ENCODE measurements at places on chromosomes 1 and 21.

- no peak for DNase-seq
These were observed 14.1 kb upstream of the KCNN3 start for GRCh38 chr1:154883919-154884868.

- no peak for DNase-seq
These were observed 21.0 kb downstream of the RCC1 start for GRCh38 chr1:28526886-28527285.

DNA sequence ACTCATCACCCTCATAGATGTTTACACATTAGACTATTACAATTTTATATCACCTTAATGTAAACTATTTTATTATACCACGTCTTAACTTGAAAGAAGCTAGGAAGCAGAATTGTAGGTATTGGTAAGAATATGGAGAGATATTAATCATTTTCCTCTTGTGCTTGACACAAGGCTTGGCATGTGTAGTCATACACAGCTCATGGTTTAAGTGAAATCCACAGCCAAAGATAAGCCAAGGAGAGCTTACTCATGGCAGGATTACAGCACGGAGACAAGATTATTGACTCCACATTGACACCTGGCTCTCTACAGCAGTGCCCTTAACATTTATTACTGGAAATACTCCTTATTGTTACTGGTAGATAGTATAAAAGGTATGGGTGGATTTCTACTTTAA lies 68.4 kb upstream of the ADGRL4 start:
- no peak for DNase-seq

GRCh38 chr21:44919913-44920693 lies 596 bp downstream of the ITGB2 start:
- no peak for DNase-seq

GRCh38 chr1:248372394-248372793 lies 3.2 kb upstream of the OR2T6 start:
- DNase-seq: no peak

- no peak for DNase-seq
These were observed 9.1 kb downstream of the COL8A2 start for GRCh38 chr1:36115931-36116330.

- no peak for DNase-seq
These were observed 40.1 kb downstream of the AHDC1 start for GRCh38 chr1:27563591-27564471.

- DNase-seq: no peak
These were observed 251.1 kb upstream of the ADGRL2 start for GRCh38 chr1:81549588-81550127.

DNA sequence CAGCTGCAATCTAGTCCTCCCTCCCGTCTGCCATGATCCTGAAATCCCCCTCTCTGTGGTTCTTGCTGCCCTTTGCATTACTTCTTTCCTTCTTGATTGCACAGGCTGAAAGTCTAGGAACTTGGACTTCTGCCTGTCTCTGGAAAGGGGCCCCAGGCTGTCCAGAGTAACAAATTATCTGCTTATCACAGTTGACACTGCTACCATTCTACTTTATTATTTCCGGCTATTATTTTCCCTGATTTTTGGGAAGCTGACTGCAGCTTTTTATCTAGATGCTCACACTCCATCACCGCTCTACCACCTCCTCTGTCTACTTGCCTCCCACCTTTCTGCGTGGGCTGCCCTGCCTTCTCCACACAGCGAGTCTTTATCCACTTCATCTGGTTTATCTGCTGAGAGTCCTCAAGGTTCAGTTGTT lies 202.1 kb upstream of the PLXNA2 start:
- DNase-seq: no peak

DNA sequence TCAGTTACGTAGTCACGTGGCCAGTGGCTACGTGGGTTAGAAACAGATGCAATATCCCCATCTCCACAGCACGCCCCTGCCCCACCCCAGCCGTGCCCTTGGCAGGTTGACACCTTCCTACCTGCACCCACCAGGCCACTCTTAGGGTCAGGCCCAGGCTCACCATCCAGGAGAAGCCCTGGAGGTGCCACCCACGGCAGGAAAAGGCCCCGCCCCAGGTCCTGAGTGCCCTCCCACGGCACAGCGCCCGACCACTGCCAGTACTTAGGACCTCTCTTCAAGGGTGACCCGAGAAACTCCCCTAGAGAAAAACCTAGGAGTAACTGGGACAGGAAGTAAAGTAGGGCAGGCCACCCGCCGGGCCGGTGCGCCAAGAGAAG lies 1.5 kb downstream of the C1orf35 start:
- DNase-seq: no peak

- no peak for DNase-seq
These were observed 44.2 kb downstream of the RPAP2 start for GRCh38 chr1:92343061-92343460.

GRCh38 chr1:169091480-169091941 lies 15.0 kb upstream of the ATP1B1 start:
- no peak for DNase-seq

DNA sequence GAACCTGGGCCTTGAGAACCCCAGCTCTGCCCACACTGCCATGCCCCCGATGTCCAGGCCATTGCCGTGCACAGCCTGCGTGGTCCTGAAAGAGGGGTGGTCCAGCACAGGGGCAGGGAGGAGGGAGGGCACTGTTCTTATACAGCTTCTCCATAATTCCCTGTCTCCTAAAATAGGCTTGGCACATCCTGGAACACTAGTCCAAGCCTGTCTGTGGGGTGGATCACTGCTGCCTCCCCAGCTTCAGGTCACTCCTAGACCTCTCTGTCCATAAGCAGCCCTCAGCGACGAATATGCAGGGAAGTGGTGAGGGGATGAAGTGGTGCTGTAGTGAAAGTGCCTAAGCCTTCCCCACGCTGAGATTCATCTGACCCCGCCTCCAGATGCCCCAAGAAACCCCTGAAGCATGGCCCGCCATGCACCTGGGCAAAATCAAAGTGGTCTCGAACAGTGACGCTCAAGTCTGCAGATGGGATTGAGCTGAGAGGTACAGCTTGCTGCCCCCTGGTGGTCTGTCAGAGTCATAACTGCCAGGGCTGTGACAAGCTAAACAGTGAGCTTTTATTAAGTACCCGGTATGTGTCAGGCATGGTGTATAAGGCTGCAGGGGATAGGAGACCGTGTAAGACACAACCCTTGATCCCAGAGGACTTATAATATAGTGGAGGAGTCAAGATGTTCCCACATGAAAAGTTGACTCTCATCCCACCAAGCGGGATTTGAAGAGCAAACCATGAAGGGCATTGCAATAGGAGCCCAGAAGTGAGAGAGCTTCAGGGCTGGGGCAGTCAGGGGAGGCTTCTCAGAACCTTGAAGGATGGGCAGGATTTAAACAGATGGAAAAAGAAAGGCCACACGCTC lies 66.6 kb downstream of the FAM163A start:
- DNase-seq: peak; percentile 26

DNA sequence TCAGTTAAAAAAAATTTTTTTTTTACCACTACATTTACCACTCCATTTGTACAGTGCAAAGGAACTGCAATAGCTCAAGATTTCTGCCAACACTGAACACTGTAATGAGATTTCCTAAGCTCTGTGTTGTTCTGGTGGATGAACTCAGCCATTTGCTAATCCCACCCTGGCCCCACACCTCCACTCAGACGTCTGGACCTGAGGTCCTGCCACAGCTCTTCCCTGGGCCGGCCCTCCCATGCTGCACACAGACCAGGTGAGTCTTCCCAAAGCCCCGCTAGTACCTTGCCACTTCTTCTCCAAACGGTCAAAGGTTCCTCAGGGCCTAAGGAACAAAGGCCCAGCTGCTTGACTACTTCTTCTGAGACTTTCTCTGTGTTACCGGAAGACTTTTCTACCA lies 56.4 kb downstream of the SLC45A1 start:
- no peak for DNase-seq

DNA sequence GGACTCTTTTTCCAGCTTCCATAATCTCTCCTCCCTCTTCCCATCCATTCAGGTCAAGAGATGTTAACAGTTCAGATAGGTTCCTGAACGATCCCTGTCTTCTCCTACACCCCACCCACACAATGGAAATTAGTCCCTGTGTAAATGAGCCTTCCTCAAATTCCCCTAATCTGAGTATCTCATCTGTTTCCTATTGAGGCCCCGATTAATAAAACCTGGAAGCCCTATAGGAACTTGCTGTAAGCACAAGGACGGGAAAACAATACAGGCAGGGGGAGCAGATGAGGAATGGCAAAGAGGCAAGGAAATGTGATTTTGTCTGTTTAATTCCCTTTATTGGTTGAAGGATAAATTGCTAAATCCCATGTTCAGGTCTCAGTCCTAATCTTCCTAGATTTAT lies 7.1 kb upstream of the GPX7 start:
- no peak for DNase-seq

DNA sequence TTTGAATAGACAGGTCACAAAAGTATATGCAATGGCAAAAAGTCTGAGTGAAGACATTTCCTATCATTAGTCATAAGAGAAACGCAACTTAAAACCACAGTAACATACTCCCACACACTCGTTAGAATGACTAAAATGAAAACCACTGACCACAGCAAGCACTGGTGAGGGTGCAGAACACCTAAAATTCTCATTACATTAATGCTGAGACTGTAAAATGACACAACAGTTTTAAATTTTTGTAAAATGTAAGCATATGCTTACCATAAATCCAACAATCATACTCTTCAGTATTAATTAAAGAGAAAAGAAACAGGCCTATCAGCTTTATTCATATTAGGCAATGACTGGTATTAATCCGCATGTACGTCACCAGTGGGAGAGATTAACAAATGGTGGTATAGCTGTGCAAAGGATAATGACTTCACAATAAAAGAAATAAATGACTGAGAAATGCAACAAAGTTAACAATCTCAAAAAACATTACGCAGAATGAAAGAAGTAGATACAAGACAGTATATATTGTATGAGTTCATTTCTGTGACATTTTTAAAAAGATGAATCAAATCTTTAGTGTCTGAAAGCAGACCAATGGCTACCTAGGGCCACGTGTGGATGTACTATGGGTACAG lies 253.5 kb downstream of the AKT3 start:
- no peak for DNase-seq

DNA sequence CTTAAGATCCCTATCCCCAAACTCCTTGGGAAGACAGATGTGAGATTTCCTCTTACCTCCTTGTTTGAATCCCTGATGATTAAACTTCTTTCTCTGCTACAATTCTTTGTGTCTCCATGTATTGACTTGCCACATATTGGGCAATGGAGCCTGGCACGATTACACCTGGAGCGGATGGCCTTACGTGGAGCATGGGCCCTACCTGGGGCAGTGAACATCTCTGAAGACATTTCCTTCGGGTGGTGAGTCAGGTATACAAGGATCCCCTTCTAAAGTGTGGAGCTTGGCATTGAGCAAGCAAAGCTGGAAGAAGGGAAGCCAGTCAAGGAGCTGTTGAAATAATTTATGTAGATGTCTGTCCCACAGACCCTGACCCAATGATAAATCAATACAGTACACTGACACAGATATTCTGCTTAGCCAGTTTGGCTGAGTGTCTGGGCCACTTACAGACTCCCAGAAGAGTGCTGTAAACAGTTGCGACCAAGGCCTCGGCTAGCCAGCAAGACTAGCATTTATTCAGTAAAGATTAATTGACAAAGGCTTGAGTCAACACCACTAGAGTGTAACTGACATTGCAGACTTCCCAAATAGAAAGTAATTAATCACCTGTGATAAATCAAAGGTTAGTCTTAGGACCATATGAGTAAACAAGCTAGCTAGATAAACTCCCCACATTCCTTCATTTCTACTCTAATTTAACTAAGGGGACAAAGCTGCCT lies 83.1 kb upstream of the KCNK1 start:
- DNase-seq: no peak

- no peak for DNase-seq
These were observed 34.8 kb downstream of the ANKRD13C start for GRCh38 chr1:70319750-70320149.

DNA sequence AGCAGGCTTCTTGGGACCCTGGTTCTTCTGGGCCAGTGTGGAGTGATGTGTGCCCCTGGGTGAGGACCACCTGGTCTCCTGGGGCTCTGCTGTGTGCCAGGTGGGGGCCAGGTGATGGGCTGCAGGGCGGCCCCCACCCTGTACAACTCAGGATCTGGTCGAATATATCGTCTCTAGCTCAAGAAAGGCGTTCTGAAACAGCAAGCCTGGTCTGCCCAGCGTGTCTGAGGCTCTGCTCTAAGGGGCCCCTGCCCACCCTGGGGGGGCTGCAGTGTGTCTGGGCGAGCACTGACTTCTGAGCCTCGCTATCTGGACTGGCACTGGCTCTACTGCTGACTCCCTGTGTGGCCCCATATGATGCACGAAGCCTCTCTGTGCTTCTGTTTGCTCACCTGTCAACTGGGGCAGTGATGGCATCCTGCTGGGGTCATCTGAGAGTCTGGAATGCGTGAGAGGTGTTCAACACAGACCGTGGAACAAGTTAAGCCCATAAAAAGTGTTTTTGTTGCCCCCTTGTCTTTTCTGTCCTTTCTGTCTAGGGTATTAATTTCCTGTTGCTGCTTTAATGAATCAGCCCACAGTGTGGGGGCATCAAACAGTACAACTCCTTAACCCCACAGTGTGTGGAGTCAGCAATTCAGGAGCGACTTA lies 56.0 kb upstream of the TRAPPC10 start:
- no peak for DNase-seq

DNA sequence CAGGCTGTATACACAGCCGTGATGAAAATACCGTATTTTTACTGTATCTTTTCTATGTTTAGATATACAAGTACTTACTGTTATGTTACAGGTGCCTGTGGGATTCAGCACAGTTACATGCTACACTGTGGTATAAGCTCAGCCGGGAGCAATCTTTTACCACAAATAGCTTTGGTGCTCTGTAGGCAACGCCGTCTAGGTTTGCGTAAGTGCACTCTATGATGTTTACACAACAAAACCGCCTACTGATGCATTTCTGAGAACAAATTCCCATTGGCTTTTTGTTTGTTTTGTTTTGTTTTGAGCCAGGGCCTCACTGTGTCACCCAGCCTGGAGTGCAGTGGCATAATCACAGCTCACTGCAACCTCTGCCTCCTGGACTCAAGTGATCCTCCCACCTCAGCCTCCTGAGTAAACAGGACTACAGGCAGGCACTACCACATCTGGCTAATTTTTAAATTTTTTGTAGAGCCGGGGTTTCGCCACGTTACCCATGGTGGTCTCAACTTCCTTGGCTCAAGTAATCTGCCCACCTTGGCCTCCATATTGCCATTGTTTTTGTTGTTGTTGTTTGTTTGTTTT lies 81.0 kb downstream of the SCCPDH start:
- peak; percentile 46 for DNase-seq

DNA sequence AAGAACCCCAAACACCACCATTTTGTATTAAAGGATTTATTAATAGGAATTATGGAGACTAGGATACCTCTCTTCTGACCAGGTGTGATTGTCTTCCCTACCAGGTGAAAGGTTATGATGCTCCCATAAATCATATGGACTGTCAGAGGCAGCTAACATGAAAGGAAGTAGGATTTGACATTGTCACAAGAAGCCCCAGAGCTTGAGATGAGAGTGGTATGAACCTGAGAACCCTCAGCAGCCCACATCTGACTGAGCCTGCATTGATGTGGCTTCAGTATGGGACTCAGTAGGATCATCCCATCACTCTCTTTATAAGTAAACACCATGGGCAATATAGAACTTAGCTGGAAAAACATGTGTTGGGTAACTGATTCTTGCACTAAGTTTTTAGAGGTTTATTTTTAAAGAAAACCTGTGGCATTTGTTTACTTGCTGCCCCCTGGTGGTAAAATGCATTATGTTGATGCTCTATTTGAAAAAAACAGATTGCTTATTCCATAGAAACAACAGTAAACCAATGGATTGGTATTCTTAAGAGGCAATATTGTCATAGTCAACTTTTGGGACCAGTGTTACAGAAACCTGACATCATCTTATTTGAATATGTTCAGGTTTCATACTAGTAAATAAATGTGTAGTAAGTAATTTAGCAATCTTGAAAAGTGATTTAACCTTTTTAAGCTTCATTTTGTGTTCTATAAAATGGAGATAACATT lies 16.6 kb upstream of the CACYBP start:
- no peak for DNase-seq

All from NCI-H2029 (cell line).